ENCODE measurements at places on chromosomes 16 and 17. TPM values are rescaled to one million over a fixed set of nuclear protein-coding genes. Genes with fewer than 3 reads are reported as not detected.

Gene KRT33A
- not detected for total RNA-seq

Gene EMP2
- total RNA-seq, result 37.4 TPM

Gene PRRT2
- 0.25 TPM for total RNA-seq

Gene PITPNM3
- total RNA-seq, result 0.16 TPM

Gene PDILT
- not detected for total RNA-seq

Gene HIGD1B
- not detected for total RNA-seq

Gene GP1BA
- total RNA-seq, result not detected

Gene VPS25
- total RNA-seq, result 41.0 TPM

Gene MAP2K6
- 2.9 TPM for total RNA-seq

Gene TBC1D26
- total RNA-seq, result 0.38 TPM

Gene HSD3B7
- 17.3 TPM for total RNA-seq

Measured in bladder microvascular endothelial cell (primary cell).